ENCODE measurements at places on chromosomes 2 and 18.

DNA sequence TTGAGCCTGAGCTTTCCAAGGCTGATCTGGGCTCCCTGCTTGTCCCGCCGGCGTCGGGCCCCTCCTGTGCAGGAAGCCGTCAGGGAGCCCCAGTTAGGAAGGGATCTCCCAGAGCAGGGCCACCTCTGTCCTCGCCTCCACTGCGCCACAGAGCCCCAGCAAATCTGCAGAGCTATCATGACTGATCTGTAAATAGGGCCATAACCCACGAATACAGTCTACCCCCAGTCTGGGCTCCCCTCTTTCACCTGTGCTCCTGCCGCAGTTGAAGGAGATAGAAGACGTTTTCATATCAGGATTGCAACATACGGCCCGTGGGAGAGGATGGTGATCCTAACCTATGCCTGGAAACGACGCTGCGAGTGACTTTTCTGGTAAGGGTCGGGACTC lies 138.7 kb downstream of the PTGR3 start:
- DNase-seq, result no peak

GRCh38 chr2:205580212-205580987 lies 101.9 kb upstream of the NRP2 start:
- DNase-seq, result no peak

DNA sequence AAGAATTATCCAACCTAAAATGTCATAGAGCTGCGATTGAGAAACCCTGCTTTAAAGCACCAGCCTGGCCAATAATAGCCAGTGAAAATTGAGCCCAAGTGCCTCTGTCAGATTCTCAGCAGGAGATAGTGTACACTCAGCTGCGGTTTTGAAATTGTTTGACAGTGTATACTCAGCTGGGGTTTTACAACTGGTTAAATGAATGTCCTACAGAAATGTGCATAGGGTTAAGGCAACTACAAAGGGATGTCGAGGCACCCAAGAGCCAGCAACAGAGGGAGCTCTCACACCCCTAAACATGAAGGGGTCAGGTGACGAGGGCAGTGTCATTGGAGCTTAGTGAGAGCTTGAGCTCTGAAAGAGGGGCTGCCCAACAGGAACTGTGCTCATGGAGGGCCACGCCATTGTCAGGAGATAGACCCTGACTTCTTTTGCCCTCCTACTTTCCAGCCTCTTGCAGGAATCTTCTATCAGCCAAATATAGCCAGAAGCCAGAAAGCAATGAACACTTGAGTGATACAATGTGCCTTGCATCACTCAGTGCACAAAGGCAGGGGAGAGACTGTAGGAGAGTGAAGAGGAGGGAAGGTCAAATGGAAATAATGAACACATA lies 15.1 kb downstream of the ACTG2 start:
- DNase-seq, result peak; percentile 23

DNA sequence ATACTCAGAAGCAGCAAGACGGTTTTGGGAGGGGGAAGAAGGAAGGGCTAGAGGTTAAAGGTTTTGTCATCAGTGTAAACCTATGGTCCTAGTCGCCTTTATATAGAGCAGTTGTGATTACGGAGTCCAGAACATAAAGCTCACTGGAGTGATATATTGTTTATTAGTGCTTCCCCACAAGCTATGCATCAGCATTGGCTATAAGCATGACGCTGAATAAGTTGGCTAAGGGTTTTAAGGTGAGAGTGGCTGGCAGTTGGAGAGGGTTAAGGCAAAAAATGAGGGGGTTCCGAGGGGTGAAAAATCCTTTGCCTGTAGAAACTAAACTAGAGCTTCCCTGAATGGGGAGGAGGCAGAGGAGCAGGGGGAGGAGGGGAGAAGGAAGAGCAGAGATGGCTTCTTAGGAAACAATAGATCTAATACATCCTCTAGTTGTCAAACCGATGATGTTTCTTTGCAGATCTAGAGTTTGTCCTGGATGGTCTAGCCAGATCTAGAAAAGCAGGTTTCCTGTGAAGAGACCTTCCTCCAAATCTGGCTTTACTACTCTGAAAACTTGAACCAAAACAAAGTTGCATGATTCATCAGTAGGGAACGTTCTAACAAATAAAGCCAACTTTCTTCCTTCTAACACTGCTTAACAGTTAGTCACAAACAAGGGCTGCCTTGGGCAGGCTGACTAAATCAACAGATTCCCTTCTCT lies 2.5 kb downstream of the KLF7 start:
- no peak for DNase-seq

DNA sequence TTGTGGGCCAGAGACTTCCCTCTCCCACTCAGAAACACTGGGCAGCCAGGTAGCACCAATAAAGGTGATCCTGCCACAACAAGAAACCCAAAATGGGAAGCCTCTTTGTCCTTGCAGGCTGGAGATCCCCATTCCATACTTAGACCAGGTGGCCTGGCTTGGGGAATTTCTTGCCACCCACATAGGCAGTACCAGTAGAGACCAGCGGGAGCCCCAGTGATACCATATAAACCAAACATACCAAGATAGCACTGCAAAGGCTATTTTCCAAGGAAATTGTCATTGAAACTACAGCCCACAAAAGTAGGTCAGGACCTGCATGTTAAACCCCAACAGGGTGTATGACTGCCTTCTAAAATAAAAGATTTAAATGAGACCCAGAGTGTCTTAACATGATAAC lies 171.6 kb downstream of the DIS3L2 start:
- no peak for DNase-seq

GRCh38 chr2:46836295-46837111 lies 79.1 kb downstream of the MCFD2 start:
- DNase-seq, result no peak

Data from activated T-helper 1 cell treated with anti-CD3 and anti-CD28 coated beads, Interleukin-2, amount 50 U/mL, for 16 hours (primary cell).